ENCODE measurements at places on chromosomes 5 and 9.
A peak's percentile ranks its signal among the peaks of the same experiment; 100 is the strongest.

GRCh38 chr5:164207646-164208045 lies 702.2 kb downstream of the MAT2B start:
- DNase-seq = no peak

DNA sequence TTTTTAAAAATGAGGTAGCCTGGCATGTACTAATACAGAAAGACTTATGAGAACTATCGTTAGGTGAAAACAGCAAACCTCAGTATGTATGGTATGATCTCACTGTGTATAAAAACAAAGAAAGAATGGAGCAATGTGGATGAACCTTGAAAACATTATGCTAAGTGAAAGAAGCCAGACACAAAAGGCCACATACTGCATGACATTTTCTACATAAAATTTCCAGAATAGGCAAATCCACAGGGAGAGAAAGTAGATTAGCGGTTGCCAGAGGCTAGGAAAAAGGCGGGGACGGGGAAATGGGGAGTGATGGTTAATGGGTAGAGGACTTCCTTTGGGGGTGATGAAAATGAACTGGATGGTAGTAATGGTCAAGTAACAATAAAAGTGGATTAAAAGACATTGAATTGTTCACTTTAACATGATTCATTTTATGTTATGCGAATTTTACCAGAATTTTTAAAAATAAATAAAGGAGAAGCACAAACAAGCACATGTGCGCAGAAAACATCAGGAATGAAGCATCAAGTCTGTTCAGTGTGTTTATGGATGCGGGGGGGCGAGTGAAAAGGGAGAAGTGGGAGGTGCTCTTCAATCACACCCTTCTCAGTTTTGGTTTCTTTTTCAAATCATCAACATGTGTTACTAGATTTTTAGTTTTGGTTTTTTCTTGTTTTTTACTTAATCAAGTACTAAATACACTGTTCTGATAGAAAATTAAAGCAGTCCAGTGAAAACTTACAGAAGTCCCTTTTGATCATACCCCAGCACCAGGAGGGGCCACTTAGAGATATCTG lies 16.3 kb downstream of the ROR2 start:
- DNase-seq = no peak

- DNase-seq = no peak
Measured at GRCh38 chr9:112921549-112921948, 30.9 kb upstream of the SLC46A2 start.

GRCh38 chr5:172106511-172107356 lies 81.3 kb downstream of the STK10 start:
- DNase-seq = peak; percentile 43

- DNase-seq = no peak
Measured at GRCh38 chr9:117492476-117492875, 77.6 kb upstream of the ASTN2 start.

DNA sequence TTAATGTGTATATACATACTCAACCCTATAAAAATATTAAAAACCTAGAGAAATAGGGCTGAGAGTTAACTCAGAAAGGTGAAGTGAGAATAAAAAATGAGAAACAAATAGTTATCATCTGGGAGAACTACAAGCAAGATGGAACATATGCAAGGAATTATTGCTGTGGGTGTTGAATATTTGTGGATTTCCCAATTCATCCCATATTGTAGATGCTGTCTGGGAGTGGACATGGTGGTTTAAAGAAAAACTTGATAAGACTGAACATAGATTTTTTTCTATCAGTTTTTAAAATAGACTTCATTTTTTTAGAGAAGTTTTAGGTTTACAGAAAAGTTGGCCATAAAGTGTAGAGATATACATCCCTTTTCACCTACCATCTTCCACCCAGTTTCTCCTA lies 263.5 kb downstream of the SPATA31D1 start:
- no peak for DNase-seq

- no peak for DNase-seq
Measured at GRCh38 chr5:155954701-155955445, 372.1 kb upstream of the SGCD start.

DNA sequence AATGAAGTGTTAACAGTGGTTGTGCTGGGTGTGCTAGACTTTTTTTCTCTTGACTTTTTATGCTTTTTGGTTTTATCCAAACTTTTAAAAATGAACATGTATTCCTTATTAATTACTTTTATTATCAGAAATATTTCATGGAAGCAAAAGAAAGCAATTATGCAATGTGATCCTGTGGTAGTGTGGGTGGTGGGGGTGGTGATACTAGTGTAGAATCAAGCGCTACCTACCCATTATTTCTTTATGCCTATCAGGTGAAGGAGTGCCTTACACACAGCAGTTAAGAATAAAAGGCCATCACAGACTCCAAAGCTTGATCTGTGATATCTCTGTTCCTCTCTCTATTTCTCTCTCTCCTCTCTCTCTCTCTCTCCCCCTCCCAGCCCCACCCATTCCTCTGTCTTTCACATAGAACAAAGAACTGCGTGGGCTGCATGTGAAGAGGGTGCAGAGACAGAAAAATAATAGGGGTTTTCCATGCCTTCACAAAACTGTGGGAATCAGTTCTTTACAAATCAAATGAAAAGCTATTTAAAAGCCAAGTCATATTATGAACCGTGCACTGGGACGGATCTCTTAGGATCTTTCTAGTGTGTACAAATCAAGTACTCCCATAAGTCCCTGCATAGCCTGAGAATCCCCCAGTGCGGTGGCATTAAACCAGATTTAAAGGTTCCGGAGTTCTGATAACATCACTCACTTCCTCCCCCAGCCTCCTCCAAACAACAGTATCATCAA lies 351.2 kb downstream of the RAB3C start:
- no peak for DNase-seq

DNA sequence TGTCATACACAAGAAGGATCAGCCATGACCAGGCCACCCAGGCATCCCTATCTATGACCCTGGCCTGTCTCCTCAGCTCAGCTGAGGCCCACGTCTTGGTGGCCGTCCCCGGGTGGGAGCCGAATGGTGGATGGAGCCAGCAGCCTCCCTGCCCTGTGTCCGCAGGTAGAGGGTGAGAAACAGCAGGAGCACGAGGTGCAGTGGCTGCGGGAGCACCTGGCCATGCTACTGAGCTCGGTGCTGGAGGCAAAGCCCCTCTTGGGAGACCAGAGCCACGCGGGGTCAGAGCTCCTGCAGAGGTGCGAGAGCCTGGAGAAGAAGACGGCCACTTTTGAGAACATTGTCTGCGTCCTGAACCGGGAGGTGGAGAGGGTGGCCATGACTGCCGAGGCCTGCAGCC lies 24.5 kb downstream of the FBXW5 start:
- no peak for DNase-seq

- DNase-seq = no peak
Measured at GRCh38 chr5:73214996-73215395, 42.0 kb downstream of the TMEM174 start.
